Vagina (tissue), 2 donors: ENCODE measurements at places on chromosomes 16 and 17. TPM values are rescaled to one million over a fixed set of nuclear protein-coding genes. Genes with fewer than 3 reads are reported as not detected.
A peak's percentile ranks its signal among the peaks of the same experiment; 100 is the strongest.

Gene PHLPP2
- total RNA-seq: 6.4 TPM

GRCh38 chr16:3645108-3645503 is 9.4 kb upstream of the DNASE1 start:
- H3K36me3 ChIP-seq: no peaks in the 10 kb centered on the region
- H3K4me3 ChIP-seq: no peak overlapping the region
- no peak overlapping the region for H3K27ac ChIP-seq
- no peak for DNase-seq

- H3K27ac ChIP-seq: peak overlapping the region; percentile 93
- no peaks in the 10 kb centered on the region for H3K27me3 ChIP-seq
- H3K36me3 ChIP-seq: no peaks in the 10 kb centered on the region
These were observed 201.7 kb downstream of the NPIPB11 start for GRCh38 chr16:29204806-29205135.

Gene ABCA6
- total RNA-seq: 73.2 TPM

GRCh38 chr16:78596996-78597422 is 497.6 kb downstream of the WWOX start:
- DNase-seq: no peak
- H3K36me3 ChIP-seq: no peaks in the 10 kb centered on the region
- no peaks in the 10 kb centered on the region for H3K27me3 ChIP-seq
- no peak overlapping the region for H3K4me3 ChIP-seq
- no peaks in the 10 kb centered on the region for H3K4me1 ChIP-seq

Gene HBQ1
- total RNA-seq: not detected

- no peaks in the 10 kb centered on the region for H3K27me3 ChIP-seq
- no peak overlapping the region for H3K4me3 ChIP-seq
- no peak for DNase-seq
- peaks cover 14% of the 10 kb centered on the region for H3K36me3 ChIP-seq
- peak overlapping the region; percentile 43 for H3K27ac ChIP-seq
- peaks cover 63% of the 10 kb centered on the region for H3K4me1 ChIP-seq
These were observed 34.6 kb downstream of the DCUN1D3 start for GRCh38 chr16:20865420-20866131.

GRCh38 chr16:67917140-67917851 is 14.4 kb downstream of the CTRL start:
- no peak overlapping the region for H3K4me3 ChIP-seq
- DNase-seq: no peak
- peaks cover 11% of the 10 kb centered on the region for H3K36me3 ChIP-seq
- peaks cover 54% of the 10 kb centered on the region for H3K4me1 ChIP-seq

Gene HAS3
- total RNA-seq: 25.8 TPM

DNA sequence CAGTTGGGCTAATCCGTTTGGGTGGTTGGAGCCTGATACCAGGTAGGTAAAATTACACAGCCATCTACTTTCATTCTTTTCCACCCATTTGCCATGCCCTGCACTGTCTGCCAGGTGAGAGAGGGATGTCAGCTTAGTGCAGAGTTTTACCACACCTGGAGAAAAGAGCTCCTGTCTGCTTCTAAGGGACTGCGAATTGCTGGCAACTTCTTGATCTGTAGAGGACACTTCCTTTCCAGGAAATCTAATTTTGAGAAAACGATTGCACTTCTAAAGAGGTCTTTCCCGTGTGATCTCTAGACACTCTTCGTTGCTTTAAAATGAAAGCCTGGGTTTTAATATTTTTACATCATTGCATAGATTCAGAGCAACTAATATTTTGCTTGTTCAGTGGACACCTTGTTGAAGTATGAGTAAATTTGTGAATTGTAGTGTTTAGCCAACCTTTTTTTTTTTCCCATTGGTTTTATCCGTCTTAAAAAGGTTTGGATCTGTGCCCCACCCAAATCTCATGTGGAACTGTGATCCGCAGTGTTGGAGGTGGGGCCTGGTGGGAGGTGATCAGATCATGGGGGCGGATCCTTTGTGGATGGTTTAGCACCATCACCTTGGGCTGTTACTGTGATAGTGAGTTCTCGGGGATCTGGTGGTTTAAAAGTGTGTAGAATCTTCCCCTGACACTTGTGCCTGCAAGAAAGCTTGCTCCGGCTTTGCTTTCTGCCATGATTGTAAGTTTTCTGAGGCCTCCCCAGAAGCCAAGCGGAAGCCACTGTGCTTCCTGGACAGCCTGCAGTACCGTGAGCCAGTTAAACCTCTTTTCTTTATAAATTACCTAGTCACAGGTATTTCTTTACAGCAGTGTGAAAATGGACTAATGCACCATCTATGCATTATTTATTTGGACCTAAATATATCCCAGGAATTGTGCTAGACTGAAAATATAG is 104.6 kb downstream of the PRKCA start:
- H3K4me3 ChIP-seq: no peak overlapping the region
- H3K27ac ChIP-seq: no peak overlapping the region
- no peak for DNase-seq
- peaks cover 29% of the 10 kb centered on the region for H3K4me1 ChIP-seq

- DNase-seq: no peak
- no peaks in the 10 kb centered on the region for H3K27me3 ChIP-seq
- H3K36me3 ChIP-seq: no peaks in the 10 kb centered on the region
- peaks cover 9% of the 10 kb centered on the region for H3K4me1 ChIP-seq
These were observed 22.5 kb downstream of the SLC38A10 start for GRCh38 chr17:81272616-81273015.

Gene KRT12
- not detected for total RNA-seq

- no peaks in the 10 kb centered on the region for H3K36me3 ChIP-seq
- peak; percentile 16 for DNase-seq
- H3K27me3 ChIP-seq: no peaks in the 10 kb centered on the region
- H3K4me1 ChIP-seq: no peaks in the 10 kb centered on the region
These were observed 106.4 kb downstream of the IRX5 start for GRCh38 chr16:55037046-55037445.

- no peaks in the 10 kb centered on the region for H3K27me3 ChIP-seq
- DNase-seq: no peak
- no peak overlapping the region for H3K4me3 ChIP-seq
- H3K4me1 ChIP-seq: no peaks in the 10 kb centered on the region
These were observed 24.1 kb downstream of the SLC6A4 start for GRCh38 chr17:30211371-30211770.

GRCh38 chr16:12046651-12047050 is 70.1 kb downstream of the SNX29 start:
- no peak overlapping the region for H3K27ac ChIP-seq
- H3K36me3 ChIP-seq: no peaks in the 10 kb centered on the region
- H3K4me3 ChIP-seq: no peak overlapping the region
- DNase-seq: no peak
- no peaks in the 10 kb centered on the region for H3K4me1 ChIP-seq

DNA sequence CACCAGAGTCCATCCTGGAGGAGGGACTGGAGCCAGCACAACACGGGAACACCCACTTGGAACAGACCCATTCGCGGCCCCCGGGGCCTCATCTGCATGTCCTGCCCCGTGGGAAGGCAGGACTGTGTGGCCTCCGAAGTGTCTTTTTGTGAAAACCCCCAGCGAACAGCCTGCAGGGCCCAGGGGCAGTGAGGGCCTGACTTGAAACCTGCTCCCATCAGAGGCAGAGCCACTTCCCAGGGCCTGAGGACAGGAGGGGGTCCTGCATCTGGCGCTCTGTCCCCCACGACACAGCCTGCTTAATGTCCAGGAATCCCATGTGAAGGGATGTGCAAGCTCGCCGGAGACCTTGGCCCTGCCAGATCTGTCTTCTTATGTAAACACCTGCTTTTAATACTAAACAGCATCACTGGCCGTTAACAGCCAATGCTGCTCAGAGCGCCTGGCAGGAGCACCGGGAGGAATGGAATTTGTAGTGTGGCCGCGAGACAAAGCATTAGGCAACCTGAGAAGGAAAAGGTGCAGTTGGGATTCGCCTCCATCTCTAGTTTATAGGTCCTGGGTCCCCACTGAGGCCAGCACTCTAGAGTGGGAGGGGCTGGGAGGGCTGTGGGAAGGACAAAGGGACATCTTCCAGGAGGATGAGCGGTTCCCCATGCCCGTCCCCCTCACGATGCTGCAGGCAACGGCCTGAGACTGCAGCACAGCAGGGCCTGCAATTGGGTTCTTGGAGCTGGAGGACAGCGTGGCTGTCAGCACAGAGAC is 9.6 kb upstream of the EVPL start:
- no peak overlapping the region for H3K27ac ChIP-seq
- peaks cover 12% of the 10 kb centered on the region for H3K4me1 ChIP-seq
- H3K4me3 ChIP-seq: no peak overlapping the region
- peaks cover 4% of the 10 kb centered on the region for H3K36me3 ChIP-seq
- H3K27me3 ChIP-seq: no peaks in the 10 kb centered on the region

Gene MOSMO
- total RNA-seq: 33.9 TPM

GRCh38 chr17:14298221-14298946 is 2.5 kb upstream of the HS3ST3B1 start:
- DNase-seq: peak; percentile 79
- peaks cover 45% of the 10 kb centered on the region for H3K4me1 ChIP-seq
- H3K4me3 ChIP-seq: peak overlapping the region; percentile 33
- peak overlapping the region; percentile 80 for H3K27ac ChIP-seq
- H3K36me3 ChIP-seq: no peaks in the 10 kb centered on the region

DNA sequence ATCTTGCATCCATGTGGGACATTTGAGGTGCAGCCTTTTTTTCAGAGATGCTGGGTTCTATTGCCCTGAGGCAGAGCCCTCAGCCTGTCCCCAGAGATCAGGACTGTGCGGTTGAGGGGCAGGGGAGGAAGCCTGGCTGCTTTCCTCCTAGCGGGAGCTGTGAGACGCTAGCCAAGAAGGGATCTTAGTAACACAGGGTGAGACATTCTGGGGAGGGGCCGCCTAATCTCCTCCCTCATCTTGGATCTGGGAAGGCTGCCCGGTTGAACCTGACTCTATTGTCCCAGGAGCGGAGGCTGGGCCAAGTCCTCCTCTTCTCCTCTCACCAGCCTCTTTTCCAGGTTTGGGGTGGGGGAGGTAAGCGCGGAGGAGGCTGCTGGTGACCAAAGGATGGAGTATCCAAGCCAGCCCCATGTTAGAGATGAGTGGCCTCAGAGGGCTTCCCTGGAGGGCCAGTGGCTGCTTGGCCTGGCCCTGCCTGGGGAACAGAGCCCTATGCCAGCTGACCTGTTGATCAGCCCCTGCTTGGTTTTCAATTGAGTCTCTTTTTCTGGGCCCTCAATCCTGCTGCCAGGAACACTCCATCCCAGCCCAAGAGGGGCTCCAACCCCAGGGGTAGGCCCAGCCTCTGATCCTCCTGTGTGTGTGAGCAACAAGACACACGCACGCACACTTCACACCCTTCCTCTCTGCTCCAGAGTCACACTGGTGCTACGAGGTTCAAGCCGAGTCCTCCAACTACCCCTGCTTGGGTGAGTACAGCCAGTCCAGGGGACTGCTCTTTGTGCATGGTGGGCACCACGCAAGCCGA is 5.0 kb downstream of the CA4 start:
- H3K4me3 ChIP-seq: peak overlapping the region; percentile 9
- no peaks in the 10 kb centered on the region for H3K36me3 ChIP-seq
- H3K27me3 ChIP-seq: peaks cover 5% of the 10 kb centered on the region
- DNase-seq: no peak
- peak overlapping the region; percentile 63 for H3K27ac ChIP-seq
- peaks cover 33% of the 10 kb centered on the region for H3K4me1 ChIP-seq

GRCh38 chr17:45171338-45172231 is 9.9 kb downstream of the HEXIM2 start:
- H3K27me3 ChIP-seq: no peaks in the 10 kb centered on the region
- H3K4me1 ChIP-seq: peaks cover 48% of the 10 kb centered on the region
- no peaks in the 10 kb centered on the region for H3K36me3 ChIP-seq
- H3K27ac ChIP-seq: peak overlapping the region; percentile 98
- peak overlapping the region; percentile 43 for H3K4me3 ChIP-seq

Gene CLDN9
- not detected for total RNA-seq

GRCh38 chr16:12868169-12868568 is 33.2 kb upstream of the SHISA9 start:
- no peak overlapping the region for H3K4me3 ChIP-seq
- H3K36me3 ChIP-seq: no peaks in the 10 kb centered on the region
- H3K4me1 ChIP-seq: no peaks in the 10 kb centered on the region
- no peak overlapping the region for H3K27ac ChIP-seq

Gene KRTAP1-1
- not detected for total RNA-seq

DNA sequence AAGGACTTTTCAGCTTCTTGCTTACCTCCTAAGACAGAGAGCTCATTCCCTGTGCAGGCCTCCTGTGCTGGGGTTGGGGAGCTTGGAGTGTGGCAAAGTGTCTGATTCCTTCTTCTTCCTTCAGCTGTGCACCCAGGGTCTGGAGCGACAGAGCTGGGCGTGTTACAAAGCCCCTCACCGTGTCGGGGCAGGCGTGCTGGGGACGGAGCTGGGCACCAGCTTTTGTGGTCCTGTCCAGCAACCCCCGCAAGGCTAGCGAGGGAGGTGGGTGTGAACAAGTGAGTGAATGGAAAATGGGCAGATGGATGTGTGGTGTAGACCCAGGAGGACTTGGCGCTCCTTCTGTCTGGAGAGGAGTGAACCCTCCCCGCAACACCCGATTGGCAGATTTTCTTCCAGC is 23.7 kb downstream of the SOX8 start:
- no peak overlapping the region for H3K4me3 ChIP-seq
- H3K27me3 ChIP-seq: no peaks in the 10 kb centered on the region
- H3K27ac ChIP-seq: no peak overlapping the region

Gene SMIM5
- total RNA-seq: 2.2 TPM

DNA sequence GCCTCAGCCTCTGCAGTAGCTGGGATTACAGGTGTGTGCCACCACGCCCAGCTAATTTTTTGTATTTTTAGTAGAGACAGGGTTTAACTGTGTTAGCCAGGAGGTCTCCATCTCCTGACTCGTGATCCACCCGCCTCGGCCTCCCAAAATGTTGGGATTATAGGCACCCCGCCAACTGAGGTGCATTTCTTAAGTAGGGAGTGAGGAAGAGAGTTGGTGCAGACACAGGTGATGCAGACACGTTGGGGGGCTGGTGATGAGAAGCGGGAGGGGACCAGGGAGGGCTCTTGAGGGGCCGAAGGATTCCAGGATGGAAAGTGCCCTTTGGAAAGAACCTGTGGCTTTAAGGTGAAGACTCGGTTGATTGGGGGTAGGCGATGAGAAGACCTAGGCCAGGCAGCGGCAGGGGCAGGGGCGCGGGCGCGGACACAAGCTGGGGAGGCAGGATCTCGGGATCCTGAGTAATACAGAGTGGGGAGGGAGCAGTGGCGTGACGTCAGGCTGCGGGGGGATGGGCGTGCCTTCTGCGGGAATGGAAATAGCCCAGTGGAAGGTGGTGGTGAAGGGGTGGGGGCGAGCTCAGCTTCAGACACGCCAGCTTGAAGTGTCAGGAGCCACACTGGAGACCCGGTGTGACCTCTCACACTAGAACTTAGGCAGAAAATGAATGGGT is 2.5 kb upstream of the ATP6V0C start:
- DNase-seq: no peak
- peak overlapping the region; percentile 99 for H3K27ac ChIP-seq
- no peaks in the 10 kb centered on the region for H3K36me3 ChIP-seq
- no peaks in the 10 kb centered on the region for H3K27me3 ChIP-seq

- DNase-seq: no peak
- H3K36me3 ChIP-seq: no peaks in the 10 kb centered on the region
- no peaks in the 10 kb centered on the region for H3K4me1 ChIP-seq
- H3K4me3 ChIP-seq: no peak overlapping the region
- H3K27ac ChIP-seq: no peak overlapping the region
- H3K27me3 ChIP-seq: no peaks in the 10 kb centered on the region
These were observed 39.6 kb upstream of the DUSP14 start for GRCh38 chr17:37450112-37450511.

- no peaks in the 10 kb centered on the region for H3K4me1 ChIP-seq
- H3K27ac ChIP-seq: no peak overlapping the region
- no peak overlapping the region for H3K4me3 ChIP-seq
- no peaks in the 10 kb centered on the region for H3K27me3 ChIP-seq
- no peak for DNase-seq
These were observed 242.7 kb downstream of the KATNIP start for GRCh38 chr16:27792486-27793248.

Gene PPY
- not detected for total RNA-seq

- no peak overlapping the region for H3K27ac ChIP-seq
- no peaks in the 10 kb centered on the region for H3K27me3 ChIP-seq
- H3K4me3 ChIP-seq: no peak overlapping the region
- peaks cover 20% of the 10 kb centered on the region for H3K4me1 ChIP-seq
- H3K36me3 ChIP-seq: no peaks in the 10 kb centered on the region
These were observed 6.0 kb downstream of the COA3 start for GRCh38 chr17:42792545-42792944.

Gene FBXL16
- 4.4 TPM for total RNA-seq
